Activated gamma-delta T cell treated with anti-CD3 and anti-CD28 coated beads, Interleukin-2, amount 50 U/mL, for 16 hours (primary cell): ENCODE measurements at places on chromosomes 4 and X.

DNA sequence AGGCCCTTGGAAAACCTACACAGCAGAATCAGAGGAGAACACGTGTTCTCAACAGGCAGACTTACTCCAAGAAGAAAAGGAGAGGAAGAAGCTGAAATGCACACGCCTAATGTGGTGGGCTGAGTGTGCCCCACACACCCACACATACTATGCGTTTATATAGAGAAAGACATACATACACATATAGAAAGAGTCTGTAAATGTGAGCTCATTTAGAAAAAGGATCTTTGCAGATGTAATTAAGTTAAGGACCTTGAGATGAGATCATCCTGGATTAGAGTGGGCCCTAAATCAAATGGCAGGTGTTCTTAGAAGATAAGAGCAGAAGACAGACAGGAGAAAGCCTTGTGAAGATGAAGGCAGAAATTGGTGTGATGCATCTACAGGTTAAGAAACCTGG is 87.2 kb upstream of the KLF3 start:
- DNase-seq: no peak

DNA sequence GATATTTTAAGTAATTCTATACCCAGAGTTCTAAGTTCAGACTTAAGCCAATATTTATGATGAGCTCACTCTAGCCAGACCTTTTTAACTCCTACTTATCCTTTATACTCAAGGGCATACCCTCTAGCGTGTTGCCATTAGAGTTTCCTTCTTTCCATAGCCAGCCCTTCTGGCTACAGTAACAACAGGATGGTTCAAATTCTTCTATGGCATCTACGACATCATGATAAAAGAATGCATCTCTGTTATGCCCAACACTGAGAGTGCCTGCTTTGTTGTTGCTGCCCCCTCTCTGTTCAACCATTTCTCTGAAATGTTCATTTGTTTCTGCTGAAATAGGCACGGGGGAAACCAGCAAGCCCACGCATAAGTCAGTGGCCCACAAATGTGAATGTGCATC is 104.5 kb downstream of the UBE2NL start:
- no peak for DNase-seq

DNA sequence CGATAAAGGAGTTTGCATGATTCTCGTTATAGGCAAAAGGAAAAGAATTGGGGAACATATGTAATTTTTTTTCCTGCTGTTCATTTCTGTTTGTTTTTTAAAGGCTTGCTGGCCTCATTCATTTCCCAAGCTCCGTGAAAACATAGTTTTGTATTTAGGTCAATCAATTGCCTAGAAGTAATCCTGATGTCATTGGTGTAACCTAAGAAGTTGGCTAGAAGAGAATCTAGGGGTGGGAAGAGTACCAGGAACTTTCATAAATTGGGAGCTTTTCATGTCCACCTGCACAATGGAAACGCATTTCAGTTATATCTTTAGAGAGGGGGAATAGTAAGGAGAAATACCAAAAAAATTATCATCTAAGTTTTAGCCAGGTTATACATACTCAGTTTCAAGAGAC is 3.8 kb downstream of the RAPGEF2 start:
- DNase-seq: no peak

DNA sequence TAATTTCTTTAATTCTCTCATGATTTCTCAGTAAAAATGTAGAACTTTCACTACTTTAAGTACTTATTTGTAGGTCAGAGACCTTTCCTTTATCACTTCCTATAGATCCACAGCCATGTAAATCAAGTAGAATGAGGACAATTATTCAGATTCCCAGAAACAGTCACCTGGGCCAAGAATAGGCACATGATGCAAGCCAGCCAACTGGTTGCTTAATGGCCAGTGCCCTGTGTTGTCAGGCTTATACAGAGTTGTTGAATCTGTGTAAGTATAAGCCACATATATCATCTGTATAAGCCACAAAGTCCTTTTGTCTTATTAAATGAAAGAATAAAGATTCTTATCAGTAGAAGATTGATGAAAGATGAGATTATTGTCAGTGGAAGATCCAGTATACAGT is 5.2 kb downstream of the BANK1 start:
- DNase-seq: no peak

DNA sequence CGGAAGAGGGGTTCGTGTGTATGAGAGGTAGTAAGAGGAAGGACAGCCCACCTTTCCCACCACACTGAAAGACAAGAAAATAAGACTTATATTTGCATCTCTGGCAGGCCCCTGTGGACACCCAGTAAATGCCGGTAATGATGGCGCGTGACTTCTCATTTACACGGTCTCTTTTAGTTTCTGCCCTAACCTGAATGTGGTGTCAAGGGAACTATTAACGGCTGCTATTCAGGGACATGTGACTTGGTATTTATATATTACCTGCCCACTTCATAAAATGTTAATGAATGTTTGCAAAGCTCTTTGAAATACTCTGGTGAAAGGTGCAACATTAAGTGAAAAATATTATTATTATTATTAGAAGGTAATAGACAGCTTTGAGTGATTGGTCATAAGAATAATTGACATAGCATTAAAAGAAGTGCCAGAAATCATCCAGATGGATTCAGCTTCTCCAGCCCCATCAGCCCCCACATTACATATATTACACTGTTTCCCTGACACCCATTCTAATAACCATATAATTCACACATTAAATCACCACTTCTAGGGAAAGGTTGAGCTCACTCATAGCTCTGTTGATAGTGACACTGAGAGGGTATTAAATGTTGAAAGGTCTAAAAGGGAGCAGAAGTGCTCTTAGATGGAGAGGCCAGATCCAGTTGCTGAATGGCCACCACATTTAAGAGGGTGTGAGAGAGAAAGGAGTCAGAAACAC is 83.0 kb upstream of the BEND4 start:
- DNase-seq: no peak

DNA sequence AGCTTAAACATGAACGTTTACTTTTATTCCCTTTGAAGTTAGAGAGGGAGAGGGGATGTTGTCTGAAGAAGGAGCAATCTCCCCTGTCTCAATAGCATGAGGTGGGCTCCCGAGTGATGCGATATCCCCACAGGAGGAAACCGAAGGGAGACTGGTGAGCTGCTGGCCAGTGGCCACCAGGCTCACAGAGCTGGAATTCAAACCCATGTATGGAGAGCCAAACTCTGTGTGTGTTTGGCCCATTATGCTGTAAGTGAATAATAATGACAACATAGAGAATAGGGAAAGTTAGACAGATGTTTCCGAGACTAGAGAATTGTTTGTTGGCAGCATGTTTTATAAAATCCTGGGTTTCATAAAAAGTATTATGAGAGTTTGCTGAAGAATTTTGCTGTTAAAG is 66.1 kb upstream of the CLNK start:
- no peak for DNase-seq

- DNase-seq: no peak
Measured at GRCh38 chr4:170931321-170931720, 841.6 kb upstream of the AADAT start.

DNA sequence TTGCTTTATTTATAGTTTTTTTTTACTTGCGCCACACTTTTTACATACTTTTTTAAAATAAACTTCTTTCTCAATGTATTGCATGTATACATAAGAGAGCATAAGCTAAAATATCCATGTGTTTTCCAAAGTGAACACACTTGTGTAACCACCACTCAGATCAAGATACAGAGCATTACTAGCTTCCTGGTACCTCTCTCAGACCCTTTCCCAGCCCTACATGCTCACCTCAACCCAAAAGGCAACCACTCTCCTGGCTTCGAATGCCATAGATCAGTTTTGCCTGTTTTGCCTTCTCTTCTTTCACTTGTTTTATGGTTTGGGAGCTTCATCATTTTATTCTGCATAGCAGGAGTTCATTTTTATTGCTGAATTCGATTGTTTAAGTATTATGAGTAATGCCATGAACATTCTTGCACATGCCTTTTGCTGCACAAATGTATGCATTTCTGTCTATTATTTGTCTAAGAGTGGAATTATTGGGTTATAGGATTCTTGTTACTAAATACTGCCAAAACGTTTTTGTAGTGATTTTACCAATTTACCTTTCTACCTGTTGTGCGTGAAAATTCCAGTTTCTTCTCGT is 45.9 kb upstream of the NUDT6 start:
- DNase-seq: no peak

GRCh38 chr4:151530230-151530629 is 121.3 kb downstream of the FHIP1A start:
- DNase-seq: no peak

- no peak for DNase-seq
Measured at GRCh38 chr4:106367072-106367471, 1.5 kb downstream of the GIMD1 start.

DNA sequence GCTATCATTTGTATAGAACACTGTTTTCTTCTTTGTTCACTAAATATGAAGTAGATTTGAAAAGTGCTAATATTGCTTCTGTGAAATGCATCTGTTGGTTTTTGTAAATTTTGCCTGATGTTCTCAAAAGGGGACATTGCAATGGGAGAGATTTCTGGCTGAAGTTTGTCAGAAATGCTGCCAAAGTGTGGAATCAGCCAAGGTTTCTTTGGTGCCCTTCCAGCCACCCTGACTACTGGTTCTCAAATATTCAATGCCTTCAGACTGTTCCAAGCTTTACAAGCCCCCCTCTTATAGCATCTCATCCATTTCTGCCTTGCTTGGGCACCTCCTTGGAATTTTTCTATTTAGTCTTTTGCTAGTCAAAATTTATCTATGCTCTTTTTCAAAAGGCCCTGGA is 60.6 kb upstream of the TMLHE start:
- DNase-seq: no peak

DNA sequence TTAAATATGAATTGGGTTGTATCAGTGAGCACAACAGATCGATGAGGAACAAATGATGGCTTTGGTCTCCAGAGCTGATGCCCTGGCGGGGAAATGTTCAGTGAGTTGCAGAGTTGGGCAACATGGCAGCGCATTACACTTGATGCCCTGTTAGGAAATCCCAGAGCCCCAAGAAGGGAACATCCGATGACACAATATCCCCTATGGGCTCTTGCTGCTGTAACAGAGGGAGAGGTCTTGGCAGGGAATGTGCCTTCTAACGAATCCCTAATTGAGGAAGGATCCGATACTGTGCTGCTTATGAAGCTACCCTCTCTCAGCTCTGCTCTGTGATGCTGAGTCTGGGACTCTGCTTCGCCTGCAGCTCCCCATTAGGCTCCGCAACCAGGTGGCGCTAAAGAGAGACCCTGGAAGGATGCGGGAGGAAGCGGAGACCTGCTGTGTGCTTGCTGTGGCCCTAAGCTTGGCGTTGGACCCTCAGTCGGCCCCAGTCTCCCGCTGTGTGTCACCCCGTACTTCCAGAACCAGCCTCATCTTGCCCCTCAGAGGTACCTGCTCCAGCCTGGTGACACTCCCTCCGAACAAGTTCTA is 38.9 kb downstream of the PDHA1 start:
- DNase-seq: peak; percentile 17

GRCh38 chr4:27182211-27182610 is 321.6 kb downstream of the STIM2 start:
- no peak for DNase-seq

- DNase-seq: no peak
Measured at GRCh38 chr4:102404431-102404969, 59.2 kb upstream of the SLC39A8 start.

GRCh38 chrX:12986886-12987285 is 12.0 kb downstream of the TMSB4X start:
- no peak for DNase-seq

DNA sequence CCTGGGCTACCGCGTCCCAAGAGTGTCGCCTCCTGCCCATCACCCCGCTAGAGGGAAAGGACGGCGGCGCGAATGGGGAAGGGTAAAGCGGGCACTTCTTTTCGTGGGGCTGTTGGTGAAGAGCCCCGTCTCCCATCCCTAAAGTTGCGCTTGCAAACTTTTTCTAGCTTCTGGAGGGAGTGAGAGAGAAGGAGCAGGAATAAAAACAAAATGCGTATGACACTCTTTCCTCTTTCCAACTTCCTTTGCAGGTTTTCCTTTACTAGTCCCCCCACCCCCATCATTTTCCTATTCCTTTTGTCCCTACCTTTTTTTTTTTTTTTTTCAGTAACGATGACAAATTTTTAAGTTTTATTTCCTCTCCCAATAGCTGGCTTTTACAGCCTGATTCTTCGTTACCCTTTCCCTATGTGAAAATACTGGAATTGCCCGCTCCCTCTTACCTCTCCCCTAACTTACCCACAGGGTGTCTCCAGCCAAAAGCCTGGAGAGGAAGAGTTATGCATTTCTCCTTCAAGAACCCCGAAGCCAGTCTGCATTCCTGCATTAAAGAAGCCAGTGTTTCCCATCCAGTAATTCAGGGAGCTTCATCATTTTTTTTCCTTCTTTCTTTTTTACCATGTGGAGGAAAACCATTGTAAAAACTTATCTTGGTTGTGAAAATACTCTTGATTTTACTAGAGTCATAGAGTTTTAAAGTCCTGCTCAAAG is 613 bp upstream of the ARSJ start:
- no peak for DNase-seq

GRCh38 chrX:22090181-22090580 is 58.1 kb downstream of the PHEX start:
- DNase-seq: no peak

- DNase-seq: no peak
Measured at GRCh38 chr4:87093443-87094123, 126.8 kb downstream of the KLHL8 start.

DNA sequence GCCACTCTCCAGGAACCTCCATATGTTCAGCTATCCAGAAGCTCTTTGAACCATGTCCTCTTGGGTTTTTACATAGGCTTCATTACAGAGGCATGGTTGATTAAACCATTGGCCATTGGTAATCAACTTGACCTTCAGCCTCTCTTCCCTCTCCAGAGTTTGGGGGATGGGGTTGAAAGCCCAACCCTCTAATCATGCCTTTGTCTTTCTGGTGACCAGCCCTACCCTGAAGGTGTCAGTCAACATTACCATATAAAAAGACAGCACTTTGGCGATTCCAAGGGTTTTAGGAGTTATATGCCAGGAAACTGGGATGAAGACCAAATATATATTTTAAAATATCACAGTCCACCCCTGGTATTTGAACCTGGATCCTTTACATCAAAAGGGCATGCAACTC is 222.5 kb downstream of the CHIC1 start:
- DNase-seq: no peak

DNA sequence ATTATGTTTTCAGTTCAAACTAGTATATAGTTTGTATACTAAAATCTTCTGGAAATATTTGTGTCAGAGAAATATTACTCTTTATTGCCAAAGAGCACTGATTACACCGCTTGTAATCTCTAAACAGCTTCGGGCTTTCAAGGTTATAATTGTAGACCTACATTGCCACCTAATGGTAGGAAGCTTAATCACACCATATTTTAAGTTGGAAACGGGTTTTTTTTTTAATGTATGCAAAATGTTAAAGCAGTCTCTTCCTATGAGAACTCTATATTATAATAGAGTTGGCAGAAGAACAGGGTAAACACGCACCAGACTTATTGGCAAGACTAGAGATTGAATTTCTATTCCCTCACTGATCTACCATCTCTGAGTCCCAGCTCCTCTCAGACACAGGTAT is 19.5 kb upstream of the NFXL1 start:
- DNase-seq: no peak
